Activated CD4-positive, alpha-beta T cell treated with anti-CD3 and anti-CD28 coated beads, Interleukin-2, amount 50 U/mL, for 4 hours (primary cell): ENCODE measurements at places on chromosomes 16 and 17.

DNA sequence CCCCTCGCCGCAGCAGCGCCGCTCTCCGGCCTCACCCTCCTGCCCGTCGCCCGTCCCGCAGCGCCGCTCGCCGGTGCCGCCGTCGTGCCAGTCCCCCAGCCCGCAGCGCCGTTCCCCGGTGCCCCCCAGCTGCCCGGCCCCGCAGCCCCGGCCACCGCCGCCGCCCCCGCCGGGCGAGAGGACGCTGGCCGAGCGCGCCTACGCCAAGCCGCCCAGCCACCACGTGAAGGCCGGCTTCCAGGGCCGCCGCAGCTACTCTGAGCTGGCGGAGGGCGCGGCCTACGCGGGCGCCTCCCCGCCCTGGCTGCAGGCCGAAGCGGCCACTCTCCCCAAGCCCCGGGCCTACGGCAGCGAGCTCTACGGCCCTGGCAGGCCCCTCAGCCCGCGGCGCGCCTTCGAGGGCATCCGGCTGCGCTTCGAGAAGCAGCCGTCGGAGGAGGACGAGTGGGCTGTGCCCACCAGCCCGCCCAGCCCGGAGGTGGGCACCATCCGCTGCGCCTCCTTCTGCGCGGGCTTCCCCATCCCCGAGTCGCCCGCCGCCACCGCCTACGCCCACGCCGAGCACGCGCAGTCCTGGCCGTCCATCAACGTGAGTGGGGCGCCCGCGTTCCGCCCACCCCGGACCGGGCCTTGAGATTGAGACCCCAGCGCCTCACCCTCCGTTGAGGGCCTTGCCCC lies 15.0 kb downstream of the TBKBP1 start:
- no peak for DNase-seq

- no peak for DNase-seq
These were observed 90.6 kb upstream of the CDH5 start for GRCh38 chr16:66275775-66276428.

DNA sequence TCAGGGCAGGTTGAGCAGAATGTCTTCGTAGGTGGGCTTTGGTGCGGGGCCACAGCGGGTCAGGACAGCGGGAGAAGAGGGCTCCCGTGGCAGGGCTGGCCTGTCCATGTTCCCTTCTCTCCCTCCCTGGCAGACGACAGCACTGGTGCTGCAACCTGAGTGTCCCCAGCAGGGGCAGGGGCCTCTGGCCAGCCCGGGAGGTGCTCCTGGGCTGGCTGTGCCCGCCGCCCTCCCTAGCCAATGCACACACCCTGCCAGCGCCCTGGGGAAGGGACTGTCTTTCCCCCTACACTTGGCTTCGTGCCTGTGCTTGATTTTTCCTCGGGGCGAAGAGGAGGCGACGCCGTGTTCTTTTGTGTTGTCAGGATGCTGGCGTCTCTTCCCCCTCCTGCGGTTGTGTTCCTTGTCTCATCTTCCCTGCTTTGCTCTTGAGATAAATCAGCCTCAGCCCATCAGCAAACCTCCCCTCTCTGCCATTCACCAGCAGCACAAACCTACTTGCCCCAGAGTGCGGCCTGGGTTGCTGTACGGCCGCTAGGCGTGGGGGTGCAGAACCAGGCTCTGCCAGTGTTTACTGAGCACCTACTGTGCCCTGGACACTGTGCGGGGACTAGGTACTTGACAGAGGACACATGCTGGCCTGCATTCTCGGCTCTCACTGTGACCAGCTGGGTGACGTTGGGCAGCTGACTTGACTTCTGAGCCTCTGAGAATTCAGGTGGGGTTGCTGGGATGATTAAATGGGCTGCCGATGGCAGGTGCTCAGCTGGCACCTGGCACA lies 237.3 kb upstream of the CIBAR2 start:
- no peak for DNase-seq

DNA sequence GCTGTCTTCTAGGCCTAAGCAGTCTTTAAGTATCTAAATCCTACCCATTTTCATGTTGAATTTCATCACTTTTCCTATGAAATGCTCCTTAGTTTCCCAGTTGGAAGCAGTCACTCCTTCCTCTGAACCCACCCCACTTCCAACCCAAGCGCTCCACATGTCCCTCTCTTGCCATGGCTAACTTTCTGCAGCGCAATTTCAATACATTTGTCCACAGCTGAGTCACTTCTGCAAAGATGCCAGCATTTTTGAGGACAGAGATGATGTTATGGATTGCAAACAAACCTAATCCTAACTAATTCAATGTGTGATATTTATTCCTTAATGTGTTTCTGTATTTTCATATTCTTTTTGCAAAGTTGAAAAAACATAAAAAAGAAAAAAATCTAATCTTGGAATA lies 71.7 kb downstream of the HLF start:
- DNase-seq: no peak

DNA sequence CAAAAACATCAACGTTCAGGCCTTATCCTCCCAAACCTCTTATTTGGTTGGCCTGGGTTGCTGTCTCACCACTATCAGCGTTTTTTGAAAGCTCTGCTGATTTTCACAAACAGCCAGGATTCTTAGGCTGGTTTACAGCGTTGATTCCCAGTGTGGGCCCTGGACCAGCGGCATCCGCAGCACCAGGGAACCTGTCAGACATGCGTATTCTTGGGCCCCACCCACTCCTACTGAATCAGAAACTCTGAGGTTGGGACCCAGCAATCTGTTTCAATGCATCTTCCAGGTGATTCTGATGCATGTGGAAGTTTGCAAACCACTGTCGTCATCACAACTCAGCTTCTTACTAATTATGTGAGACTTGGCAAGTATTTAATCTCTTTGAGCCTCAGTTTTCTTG lies 58.5 kb downstream of the RGS9 start:
- no peak for DNase-seq

GRCh38 chr17:50184611-50185398 lies 16.6 kb downstream of the COL1A1 start:
- no peak for DNase-seq

- DNase-seq: no peak
These were observed 5.3 kb downstream of the CTNS start for GRCh38 chr17:3641717-3642486.

DNA sequence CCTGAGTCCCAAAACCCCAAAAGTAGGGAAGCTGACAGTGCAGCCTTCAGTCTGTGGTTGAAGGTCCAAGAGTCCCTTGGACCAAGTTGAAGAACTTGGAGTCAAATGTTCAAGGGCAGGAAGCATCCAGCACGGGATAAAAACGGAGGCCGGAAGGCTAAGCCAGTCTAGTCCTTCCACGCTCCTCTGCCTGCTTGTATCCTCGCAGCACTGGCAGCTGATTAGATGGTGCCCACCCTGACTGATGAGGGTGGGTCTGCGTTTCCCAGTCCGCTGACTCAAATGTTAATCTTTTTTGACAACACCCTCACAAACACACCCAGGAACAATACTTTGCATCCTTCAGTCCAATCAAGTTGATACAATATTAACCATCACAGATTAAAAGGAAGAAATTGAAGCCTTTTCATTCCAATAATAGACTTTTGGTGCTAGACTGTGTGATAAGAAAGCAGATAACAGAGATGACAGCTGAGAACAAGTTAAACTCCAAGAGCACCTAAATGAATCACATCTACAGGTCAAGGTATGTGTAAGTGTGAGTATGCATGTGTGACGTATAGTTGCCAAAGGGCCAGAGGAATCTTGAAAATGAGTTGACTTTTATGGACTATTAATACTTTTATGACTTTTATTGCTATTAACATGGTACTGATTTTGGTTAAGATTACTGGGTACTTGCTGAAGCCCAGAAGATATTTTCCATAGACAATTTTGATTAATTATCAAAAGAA lies 933.5 kb upstream of the SOX9 start:
- DNase-seq: no peak

GRCh38 chr16:6206080-6206479 lies 1108.5 kb upstream of the EEF2KMT start:
- DNase-seq: no peak

DNA sequence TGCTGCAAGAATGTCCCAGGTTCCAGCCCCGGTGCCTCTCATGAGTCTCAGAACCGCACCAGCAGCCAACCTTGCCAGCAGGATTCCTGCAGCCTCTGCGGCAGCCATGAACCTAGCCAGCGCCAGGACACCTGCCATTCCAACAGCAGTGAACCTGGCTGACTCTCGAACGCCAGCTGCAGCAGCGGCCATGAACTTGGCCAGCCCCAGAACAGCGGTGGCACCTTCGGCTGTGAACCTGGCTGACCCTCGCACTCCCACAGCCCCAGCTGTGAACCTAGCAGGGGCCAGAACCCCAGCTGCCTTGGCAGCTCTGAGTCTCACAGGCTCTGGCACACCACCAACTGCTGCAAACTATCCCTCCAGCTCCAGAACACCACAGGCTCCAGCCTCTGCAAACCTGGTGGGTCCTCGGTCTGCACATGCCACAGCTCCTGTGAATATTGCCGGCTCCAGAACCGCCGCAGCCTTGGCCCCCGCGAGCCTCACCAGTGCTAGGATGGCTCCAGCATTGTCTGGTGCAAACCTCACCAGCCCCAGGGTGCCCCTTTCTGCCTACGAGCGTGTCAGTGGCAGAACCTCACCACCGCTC lies 9.8 kb downstream of the ELOB start:
- DNase-seq: no peak

DNA sequence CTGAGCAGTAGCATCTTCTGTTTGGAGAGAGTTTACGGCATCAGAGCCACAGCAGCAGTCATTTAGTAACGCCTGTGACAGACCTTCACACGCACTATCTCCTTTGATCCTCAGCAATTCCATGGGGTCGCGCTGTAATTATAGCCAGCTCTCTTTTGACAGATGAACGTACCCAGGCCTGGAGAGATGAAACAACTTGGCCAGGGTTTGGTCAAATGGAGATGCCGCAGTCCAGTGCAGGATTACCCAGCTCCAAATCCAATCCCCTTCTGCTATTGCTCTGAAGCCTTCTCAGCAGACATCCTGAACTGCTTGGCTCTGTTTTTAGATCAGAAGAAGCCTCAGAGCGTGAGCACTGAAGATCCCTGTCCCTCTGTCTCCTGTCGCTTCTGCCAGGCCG lies 83.9 kb downstream of the SOX9 start:
- DNase-seq: no peak

- no peak for DNase-seq
These were observed 7.9 kb downstream of the CMTM3 start for GRCh38 chr16:66612422-66612821.

DNA sequence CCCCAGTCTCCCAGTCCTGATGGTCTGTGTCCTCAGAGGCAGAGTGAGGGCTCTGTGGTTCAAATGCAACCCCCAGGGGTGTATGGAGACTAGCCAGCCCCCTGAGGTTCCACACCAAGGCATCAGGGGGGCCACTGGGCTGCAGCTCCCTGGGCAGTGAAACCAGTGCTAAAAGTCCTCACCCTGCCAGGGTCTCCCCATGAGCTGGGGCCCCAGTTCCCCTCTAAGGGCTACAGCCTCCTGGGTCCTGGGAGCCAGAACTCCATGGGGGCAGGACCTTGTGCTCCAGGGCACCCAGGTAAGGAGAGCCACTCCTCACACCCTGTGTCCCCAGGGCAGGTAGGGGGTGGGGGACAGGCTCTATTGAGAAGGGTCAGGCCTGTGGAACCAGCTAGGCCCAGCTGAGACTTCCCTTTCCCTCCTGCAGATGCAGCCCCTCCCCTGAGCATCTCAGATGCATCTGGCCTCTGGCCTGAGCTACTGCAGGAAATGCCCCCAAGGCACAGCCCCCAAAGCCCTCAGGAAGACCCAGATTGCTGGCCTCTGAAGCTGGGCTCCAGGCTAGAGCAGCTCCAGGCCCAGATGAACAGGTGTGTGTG lies 6.4 kb upstream of the DCAF7 start:
- DNase-seq: no peak

- no peak for DNase-seq
These were observed 87.4 kb downstream of the RAP1GAP2 start for GRCh38 chr17:2883544-2884213.

DNA sequence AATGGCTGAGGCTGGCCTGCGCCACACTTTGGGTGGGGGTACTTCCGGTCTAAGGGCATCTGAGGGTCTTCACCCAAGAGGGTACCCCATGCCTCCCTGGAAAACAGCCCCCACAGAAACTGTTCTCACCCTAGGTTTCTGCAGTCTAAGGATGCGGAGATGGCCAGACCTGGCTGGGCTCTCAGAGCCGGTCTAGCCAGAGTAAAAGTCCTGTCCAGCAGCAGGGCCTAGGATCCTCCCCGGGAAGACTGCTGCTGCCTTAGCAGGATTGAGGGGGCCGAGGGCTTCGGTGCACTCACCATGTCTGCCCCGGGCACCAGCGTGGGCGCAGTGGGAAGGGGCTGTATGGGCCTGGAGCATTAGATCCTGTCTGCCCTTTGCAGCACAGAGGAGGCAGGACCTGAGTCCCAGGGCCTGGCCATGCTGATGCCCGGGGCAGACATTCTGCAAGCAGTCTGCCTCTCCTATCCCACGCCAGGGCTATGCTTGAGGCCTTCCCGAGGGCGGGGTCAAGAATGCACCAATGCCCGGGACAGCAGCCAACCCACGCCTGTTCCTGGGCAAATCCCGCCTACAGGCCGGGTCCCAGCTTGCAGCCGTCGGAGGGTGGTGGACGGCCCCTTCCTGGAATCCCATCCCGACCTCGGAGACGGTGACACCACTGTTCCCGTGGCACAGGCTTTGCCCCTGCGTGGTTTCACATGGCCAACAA lies 54.7 kb downstream of the CBFA2T3 start:
- no peak for DNase-seq

GRCh38 chr16:85996843-85997242 lies 97.9 kb downstream of the IRF8 start:
- DNase-seq: no peak

- DNase-seq: no peak
These were observed 57.2 kb downstream of the NUP93 start for GRCh38 chr16:56787167-56787566.
